ENCODE measurements at places on chromosomes 11 and 22. TPM values are rescaled to one million over a fixed set of nuclear protein-coding genes. Genes with fewer than 3 reads are reported as not detected.
A peak's percentile ranks its signal among the peaks of the same experiment; 100 is the strongest.

DNA sequence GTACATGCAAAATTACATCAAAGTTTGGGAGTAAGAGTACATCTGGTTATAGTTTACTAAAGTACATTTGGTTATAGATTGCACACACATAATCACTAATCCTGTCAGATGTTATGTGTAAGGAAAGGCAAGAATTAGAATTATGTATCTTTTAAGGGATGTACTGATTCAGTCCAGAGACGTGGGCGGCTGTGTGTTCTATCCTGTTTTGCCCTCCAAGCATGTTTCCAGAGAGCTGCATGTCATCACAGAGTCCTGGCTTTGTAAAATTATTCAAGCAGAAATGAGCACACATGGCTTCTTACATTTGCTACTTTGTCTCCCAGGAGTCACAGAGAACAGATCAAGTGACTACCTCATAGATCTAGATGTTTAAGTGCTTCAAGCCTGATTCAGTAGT, 33.2 kb upstream of the CEP126 start:
- H3K4me3 ChIP-seq: no peak overlapping the region
- H3K27ac ChIP-seq: no peak overlapping the region
- H3K36me3 ChIP-seq: no peaks in the 10 kb centered on the region
- no peaks in the 10 kb centered on the region for H3K27me3 ChIP-seq

DNA sequence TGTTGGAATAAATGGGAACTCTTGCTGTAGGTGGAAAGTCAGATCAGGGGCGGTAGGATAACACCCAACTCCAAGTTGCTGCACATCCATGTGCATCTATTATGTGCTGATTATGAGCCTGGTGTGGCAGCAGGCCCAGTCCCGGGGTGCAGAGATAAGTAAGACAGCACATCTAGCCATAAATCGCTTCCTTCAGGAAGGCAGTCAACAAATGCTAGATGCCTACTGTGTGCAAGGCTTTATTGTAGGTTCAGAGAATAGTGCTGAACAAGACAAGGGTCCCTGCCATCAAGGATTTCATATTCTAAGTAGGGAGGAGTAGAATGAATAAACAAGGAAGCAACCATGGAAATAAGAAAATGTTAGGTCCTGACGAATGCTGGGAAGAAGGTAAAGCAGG, 110.2 kb downstream of the PKNOX2 start:
- H3K36me3 ChIP-seq: no peaks in the 10 kb centered on the region
- no peaks in the 10 kb centered on the region for H3K4me1 ChIP-seq
- H3K27me3 ChIP-seq: no peaks in the 10 kb centered on the region
- no peak overlapping the region for H3K4me3 ChIP-seq
- no peak overlapping the region for H3K27ac ChIP-seq
- no peak for DNase-seq

The SYCE3 gene
- total RNA-seq: not detected

- H3K4me1 ChIP-seq: no peaks in the 10 kb centered on the region
- no peak overlapping the region for H3K27ac ChIP-seq
- no peaks in the 10 kb centered on the region for H3K27me3 ChIP-seq
- H3K4me3 ChIP-seq: no peak overlapping the region
- DNase-seq: no peak
- H3K36me3 ChIP-seq: no peaks in the 10 kb centered on the region
Measured at GRCh38 chr11:106399624-106400023, 322.2 kb downstream of the AASDHPPT start.

DNA sequence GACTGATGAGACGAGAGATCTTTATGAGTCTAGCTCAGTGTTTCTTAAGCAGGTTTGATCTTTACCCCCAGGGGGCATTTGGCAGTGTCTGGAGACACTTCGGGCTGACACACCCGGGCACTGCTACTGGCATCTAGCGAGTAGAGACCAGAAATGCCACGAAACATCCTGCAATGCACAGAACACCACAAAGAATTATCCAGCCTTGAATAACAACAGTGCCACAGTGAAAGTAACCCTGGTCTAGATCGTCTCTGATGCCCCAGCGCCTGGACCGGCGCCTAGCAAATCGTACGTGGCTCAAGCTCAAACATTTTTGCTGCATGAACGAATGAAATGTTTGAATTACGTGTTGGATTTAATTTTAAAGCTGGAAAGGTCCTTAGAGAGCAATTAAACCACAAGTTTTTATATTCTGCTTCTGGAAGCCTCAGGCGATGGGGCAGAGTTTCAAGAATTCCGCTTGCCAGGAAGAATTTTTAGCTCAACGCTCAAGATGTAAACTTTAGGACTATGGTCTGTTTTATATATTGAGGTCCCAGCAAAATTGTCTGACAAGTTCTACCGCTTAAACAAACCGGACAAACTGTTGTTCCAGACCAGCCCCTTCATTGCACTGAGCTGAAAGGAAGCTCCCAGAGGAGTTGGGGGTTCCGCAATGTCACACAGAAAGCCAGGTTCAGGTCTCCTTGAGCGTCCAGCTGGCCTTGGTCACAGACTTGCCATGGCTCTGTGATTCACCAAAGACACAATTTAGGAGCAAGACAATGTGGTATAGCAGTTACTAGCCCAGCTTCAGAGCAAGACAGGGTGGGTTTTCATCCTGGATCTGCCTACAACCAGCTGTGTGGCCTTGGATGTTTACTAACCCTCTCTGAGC, 44.2 kb upstream of the SMTN start:
- no peaks in the 10 kb centered on the region for H3K27me3 ChIP-seq
- no peak overlapping the region for H3K4me3 ChIP-seq
- H3K27ac ChIP-seq: peak overlapping the region; percentile 13
- no peak for DNase-seq

The BCO2 gene
- 8.5 TPM for total RNA-seq

The TSPAN4 gene
- 163 TPM for total RNA-seq

DNA sequence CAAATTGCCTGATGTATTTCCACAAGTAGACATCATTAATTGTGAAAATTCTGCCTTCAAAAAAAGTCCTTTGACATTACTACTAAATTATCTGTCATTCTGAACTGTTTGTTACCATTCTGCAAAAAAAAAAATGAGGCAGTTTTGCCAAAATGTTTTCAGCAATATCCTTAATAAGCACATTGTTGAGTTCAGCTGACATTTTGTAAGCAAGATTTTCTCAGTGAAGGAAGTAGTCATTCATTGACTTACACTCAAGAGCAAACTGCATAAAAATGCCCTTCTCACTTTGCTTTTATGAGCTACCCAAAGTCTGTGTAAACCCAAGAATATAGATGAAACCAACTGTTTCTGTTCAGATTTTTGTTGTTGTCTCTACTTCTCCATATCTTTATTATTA, 125.9 kb downstream of the UVRAG start:
- no peaks in the 10 kb centered on the region for H3K27me3 ChIP-seq
- H3K4me1 ChIP-seq: peaks cover 2% of the 10 kb centered on the region

- no peaks in the 10 kb centered on the region for H3K27me3 ChIP-seq
- peaks cover 5% of the 10 kb centered on the region for H3K4me1 ChIP-seq
- H3K27ac ChIP-seq: no peak overlapping the region
- no peak overlapping the region for H3K4me3 ChIP-seq
- peaks cover 21% of the 10 kb centered on the region for H3K36me3 ChIP-seq
Measured at GRCh38 chr11:2996976-2997375, 4.8 kb upstream of the NAP1L4 start.

DNA sequence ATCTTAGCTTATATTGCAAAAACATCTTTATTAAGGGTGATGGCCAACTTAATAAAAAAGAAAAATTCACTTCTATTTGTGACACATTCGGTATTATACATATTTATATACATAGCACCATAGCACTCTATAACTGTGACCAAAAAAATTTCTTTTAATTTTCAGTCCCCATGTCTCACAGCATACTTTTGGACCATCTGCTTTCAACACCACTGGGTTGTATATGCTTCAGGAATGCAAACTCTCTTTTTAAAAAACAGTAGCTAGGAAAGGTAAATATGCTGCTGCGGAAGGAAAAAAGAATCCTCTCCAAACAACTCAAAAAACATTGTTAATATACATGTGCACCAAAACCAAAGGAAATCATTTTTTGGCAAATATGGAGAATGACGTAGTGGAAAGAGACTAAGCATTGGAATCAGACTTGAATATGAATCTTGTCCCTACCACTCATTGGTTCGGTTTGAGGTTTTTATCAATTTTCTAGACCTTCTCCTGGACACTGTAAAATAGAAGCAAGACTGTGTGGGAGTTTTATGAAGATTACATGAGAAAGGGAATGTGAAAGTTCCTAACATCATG, 227.9 kb downstream of the BLID start:
- no peaks in the 10 kb centered on the region for H3K27me3 ChIP-seq
- no peaks in the 10 kb centered on the region for H3K36me3 ChIP-seq
- no peak overlapping the region for H3K27ac ChIP-seq
- H3K4me1 ChIP-seq: no peaks in the 10 kb centered on the region
- no peak overlapping the region for H3K4me3 ChIP-seq

GRCh38 chr11:72598466-72598865, 75.8 kb downstream of the PDE2A start:
- H3K36me3 ChIP-seq: no peaks in the 10 kb centered on the region
- H3K4me3 ChIP-seq: no peak overlapping the region
- H3K27ac ChIP-seq: no peak overlapping the region
- DNase-seq: no peak
- H3K27me3 ChIP-seq: no peaks in the 10 kb centered on the region

The PPP1CA gene
- 98.4 TPM for total RNA-seq

The RASL10A gene
- 8.2 TPM for total RNA-seq

DNA sequence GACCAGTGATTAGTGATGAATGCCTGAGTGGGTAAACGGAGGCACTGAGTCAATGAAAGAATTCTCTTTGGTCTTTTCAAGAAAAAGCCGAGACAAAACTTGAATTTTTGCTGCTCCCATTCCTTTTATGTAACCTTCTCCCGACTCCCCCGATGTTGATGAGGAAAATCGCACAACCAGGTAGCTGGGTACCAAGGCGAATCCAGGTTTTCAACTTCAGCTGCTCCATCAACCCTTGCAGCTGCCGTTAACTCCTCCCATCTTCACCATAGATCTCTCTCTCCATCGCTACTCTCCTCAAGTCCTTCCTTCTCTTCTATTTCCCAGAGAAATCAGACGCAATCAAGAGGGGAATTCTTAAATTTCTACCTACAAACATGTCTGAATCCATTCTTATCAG, 611 bp upstream of the USP2 start:
- H3K27ac ChIP-seq: no peak overlapping the region
- H3K27me3 ChIP-seq: no peaks in the 10 kb centered on the region
- H3K4me1 ChIP-seq: peaks cover 9% of the 10 kb centered on the region
- H3K36me3 ChIP-seq: no peaks in the 10 kb centered on the region

All from upper lobe of left lung (tissue), 6 donors.